Stimulated activated CD8-positive, alpha-beta memory T cell treated with anti-CD3 and anti-CD28 coated beads, Interleukin-15, amount 100 ng/mL, for 4 hours (primary cell): ENCODE measurements at places on chromosomes 13 and 19.

DNA sequence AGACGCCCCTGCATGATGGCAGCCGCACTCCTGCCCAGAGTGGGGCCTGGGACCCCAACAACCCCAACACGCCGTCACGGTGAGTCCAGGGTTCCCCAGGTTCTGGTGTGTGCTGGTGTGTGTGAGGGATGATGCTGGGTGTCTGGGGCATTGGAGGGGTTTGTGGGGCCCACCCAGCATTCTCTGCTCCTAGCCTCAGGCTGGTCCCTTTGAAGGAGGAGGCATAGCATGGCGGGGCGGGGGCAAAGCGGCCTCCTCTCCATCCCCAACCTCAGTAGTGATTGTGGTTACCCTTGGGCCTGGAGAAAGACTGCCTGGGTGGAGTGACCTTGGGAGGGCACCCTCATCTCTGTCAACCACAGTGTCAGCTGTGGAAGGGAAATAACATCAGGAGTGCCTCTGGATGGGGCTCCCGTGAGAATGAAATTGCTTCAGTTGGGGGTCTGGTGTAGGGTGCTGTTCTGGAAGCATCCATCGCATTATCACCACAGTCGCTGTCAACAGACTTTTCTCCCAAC, 7.1 kb upstream of the TIMM50 start:
- no peak for DNase-seq

GRCh38 chr13:88107570-88107969, 436.4 kb downstream of the SLITRK5 start:
- no peak for DNase-seq

DNA sequence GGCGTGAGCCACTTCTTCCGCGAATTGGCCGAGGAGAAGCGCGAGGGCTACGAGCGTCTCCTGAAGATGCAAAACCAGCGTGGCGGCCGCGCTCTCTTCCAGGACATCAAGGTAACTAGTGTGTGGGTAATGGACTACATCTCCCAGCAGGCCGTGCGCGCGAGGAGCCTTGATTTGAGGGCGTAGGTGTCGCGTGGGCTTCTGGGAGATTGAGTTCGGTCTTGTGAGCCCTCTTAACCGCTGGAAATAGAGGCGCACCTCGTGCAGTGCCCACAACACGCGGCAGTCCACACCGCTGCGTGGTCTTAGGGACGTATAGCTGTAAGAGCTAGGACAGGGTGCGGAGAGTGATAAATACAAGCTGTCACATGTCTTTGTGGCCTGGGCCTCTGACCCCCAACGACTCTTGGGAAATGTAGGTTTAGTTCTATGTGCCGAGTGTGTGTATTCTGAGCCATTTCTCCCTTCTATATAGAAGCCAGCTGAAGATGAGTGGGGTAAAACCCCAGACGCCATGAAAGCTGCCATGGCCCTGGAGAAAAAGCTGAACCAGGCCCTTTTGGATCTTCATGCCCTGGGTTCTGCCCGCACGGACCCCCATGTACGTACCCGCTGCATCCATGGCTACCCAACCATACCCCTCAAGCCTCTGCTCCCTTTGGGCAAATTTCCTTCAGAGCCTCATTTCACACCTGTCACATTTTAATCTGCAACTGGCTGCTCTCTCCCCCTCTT, 864 bp downstream of the FTL start:
- peak; percentile 87 for DNase-seq

DNA sequence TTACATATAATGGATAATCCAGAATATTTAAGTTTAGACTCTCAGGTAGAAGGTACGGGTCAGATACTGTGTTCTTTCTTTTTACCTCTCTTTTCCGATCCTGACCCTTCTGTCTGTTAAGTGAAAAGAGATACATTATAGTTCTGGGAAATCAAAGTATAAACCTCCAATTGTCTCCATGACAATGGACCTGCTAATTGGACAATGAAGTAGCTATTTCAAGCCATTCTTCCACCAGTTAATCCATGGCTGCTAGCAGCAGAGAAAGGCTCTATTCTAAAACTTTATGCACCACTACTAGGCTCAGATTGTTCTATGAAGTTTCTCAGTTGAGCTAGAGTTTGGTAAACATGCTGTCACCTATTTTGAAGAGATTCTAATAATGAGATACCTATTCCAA, 8.3 kb upstream of the NBEA start:
- no peak for DNase-seq
